ENCODE measurements at places on chromosomes 11 and 22.
A peak's percentile ranks its signal among the peaks of the same experiment; 100 is the strongest.

GRCh38 chr11:33698921-33699320 lies 1.7 kb downstream of the C11orf91 start:
- no peak for DNase-seq

- DNase-seq: peak; percentile 46
Measured at GRCh38 chr11:1854132-1854948, 1.5 kb downstream of the LSP1 start.

GRCh38 chr11:120186774-120187591 lies 23.8 kb upstream of the OAF start:
- DNase-seq: no peak

- no peak for DNase-seq
Measured at GRCh38 chr11:26993965-26994457, at the start of gene FIBIN. TSS of gene FIBIN (plus strand) at chr11:26994112. CDS start at chr11:26994527, 415 bp downstream.

- no peak for DNase-seq
Measured at GRCh38 chr11:21820176-21820575, 372.7 kb upstream of the ANO5 start.

DNA sequence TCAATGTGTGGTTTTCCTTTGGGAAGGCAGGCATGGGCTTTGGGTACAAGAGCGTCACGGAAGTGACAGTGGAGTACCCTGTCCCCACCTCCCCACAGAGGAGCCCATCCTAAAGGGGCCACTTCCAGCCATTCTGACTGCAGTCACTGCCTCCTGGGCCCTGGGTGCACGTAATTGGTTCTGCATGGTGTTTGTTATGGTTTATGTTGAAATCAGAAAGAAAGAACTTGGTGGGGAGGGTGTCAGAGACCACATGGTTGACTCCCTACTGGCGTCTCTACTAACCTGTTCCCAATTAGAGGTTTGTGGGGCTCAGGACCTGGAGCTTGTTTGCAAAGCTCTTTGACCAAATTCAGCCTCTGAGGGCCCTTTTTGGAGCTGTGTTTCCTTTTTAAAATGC lies 40.8 kb downstream of the RIBC2 start:
- no peak for DNase-seq

GRCh38 chr11:57637626-57638004 lies 12.1 kb downstream of the YPEL4 start:
- no peak for DNase-seq

GRCh38 chr11:71062199-71062598 lies 190.2 kb downstream of the SHANK2 start:
- no peak for DNase-seq

- no peak for DNase-seq
Measured at GRCh38 chr11:120060512-120060911, 77.4 kb downstream of the TRIM29 start.

DNA sequence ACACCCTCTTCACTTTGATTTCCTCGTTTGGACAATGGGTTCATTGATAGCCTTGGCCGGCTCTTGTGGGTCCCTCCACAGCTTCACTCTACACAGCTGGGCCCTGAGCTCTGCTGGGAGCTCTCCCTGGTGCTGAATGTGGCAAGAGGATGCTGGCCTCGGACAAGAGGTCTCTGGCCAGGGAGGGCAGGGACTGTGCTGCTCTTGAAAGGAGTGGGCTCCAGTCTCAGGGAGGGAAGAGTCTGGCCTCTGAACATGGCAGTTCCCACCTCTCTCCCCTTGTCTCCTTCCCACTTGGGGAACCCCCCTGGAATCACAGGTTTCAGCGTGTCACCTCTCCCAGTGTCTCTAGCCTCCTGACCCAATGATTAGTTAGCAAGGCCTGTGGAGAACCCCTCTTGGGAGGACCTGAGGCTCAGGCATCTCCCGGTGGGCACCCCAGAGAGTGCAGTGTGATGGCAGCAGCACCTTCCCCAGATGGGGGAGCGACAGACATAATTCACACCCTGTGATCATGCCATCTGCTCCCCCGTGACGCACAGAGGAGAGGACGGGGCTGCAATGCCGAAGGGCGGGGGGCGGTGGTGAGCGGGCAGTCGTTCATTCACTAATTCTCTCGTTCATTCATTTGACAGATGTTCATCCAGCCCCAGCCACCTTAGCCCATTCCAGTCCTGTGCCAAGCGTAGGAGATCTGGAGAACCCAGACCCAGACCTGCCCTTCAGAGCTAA lies 2.8 kb upstream of the CABP7 start:
- peak; percentile 36 for DNase-seq

GRCh38 chr11:11125618-11126017 lies 227.4 kb downstream of the CSNK2A3 start:
- DNase-seq: no peak

All from activated naive CD8-positive, alpha-beta T cell treated with anti-CD3 and anti-CD28 coated beads, Interleukin-2, amount 50 U/mL, for 24 hours (primary cell).